Activated CD4-positive, alpha-beta T cell treated with anti-CD3 and anti-CD28 coated beads for 36 hours (primary cell): ENCODE measurements at places on chromosomes 7 and 10. TPM values are rescaled to one million over a fixed set of nuclear protein-coding genes. Genes with fewer than 3 reads are reported as not detected.

- DNase-seq: no peak
Measured at GRCh38 chr7:66157060-66157459, 42.4 kb downstream of the CRCP start.

DNA sequence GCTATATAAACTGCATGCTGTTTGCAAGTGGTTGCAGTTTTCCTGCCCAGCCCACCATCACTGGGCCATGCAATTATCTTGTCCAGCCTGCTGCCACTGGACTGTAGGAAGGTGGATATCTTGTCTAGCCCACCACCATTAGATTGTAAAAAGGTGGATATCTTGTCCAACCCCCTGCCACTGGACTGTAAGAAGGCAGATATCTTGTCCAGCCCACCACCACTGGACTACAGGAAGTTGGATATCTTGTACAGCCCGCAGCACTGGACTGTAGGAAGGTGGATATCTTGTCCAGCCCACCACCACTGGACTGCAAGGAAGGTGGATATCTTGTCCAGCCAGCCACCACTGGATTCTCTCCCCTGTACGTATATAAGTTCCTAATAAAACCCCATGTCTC, 69.8 kb downstream of the SKAP2 start:
- no peak for DNase-seq

- no peak for DNase-seq
Measured at GRCh38 chr10:63866747-63867140, 345.5 kb downstream of the REEP3 start.

DNA sequence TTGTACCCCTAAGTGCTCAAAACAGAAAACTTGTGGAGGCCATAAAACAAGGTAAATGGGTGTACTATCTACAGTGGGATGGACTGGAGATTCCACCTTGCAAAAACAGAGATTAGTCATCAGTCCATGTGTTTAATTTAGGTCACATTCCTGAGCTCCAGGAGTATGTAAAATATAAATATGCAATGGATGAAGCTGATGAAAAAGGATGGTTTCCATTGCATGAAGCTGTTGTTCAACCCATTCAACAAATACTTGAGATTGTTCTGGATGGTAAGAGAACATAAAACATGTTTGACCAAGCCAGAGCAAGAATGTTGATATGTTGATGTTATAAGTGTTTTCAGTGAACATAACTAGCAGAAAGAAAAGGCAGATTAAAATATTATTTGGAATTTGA, 14.6 kb downstream of the ASB15 start:
- no peak for DNase-seq

DNA sequence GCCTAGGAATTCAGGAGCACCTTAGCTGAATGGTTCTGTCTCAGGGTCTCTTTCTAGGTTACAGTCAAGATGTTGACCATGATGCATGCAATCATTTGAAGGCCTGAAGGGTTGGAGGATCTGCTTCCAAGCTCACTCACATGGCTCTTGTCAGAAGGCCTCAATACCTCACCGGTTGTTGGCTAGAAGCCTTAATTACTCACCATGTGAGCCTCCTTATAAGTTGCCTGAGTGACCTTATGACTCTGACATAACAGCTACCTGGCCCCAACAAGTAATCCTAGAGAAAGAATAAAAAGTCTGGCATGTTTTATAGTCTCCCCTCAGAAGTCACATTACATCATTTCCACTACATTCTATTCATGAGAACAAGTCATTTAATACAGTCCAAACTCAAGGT, 3.4 kb upstream of the C1GALT1 start:
- no peak for DNase-seq

Gene ANKRD61
- total RNA-seq: 0.19 TPM

- no peak for DNase-seq
Measured at GRCh38 chr7:92002720-92003119, 62.1 kb downstream of the AKAP9 start.

GRCh38 chr10:80498833-80499741, 38.6 kb upstream of the SH2D4B start:
- peak; percentile 88 for DNase-seq
